ENCODE measurements at places on chromosomes 7 and 10.

- DNase-seq: no peak
Measured at GRCh38 chr7:25242678-25243077, 14.4 kb upstream of the NPVF start.

DNA sequence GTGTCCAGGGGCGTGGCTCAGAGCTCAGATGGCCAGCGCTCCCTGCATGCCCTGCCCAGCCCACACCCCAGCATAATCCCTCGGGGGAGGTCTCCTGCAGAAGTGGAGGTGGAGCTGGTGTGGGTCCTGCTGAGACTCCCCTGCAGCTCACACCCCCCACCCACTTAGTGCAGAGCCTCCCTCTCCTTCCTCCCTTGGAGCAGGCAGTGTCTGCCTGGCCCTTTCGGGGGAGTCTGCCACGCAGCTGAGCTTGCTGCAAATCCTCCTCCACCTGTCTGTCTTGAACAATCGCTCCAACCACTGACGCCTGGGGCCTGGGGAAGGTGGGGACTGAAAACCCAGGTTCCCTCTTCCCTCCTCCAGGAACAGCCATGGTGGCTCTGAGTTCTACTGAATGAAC lies 219.7 kb upstream of the PPP2R2D start:
- DNase-seq: no peak

DNA sequence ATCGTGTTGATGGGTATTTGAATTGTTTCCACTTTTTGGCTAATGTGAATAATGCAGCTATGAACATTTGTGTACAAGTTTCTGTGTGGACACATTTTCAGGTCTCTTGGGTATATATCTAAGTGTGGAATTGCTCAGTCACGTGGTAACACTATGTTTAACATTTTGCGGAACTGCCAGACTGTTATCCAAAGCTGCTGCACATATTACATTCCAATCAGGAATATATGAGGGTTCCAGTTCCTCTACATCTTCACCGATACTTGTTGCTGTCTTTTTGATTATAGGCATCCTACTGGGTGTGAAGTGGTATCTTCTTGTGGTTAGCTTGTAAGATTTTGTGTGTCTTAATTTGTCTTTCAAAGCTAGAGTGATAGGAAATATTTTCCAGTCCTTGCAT lies 6.8 kb downstream of the PTPN12 start:
- no peak for DNase-seq

GRCh38 chr10:102085336-102085735 lies 20.2 kb downstream of the HPS6 start:
- no peak for DNase-seq

GRCh38 chr7:131653418-131654248 lies 97.2 kb upstream of the PODXL start:
- no peak for DNase-seq

- DNase-seq: no peak
Measured at GRCh38 chr7:149409895-149410294, 51.0 kb downstream of the ZNF777 start.

DNA sequence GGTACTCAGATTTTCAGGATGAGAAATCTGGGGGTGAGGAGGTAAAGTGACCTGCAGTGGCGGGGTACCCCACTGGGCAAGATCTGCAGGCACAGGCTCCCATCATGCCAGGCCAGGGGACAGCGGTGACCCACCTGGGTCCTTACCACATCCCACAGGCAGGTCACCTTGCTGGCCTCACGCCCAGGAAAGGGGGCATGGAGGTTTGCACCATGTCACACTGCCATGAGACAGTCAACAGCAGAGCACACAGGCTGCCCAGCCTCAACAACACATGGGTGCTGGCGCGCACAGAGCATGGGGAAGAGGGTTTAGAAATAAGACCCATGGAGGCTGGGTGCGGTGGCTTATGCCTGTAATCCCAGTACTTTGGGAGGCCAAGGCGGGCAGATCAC lies 914 bp downstream of the PKD1L1 start:
- no peak for DNase-seq

GRCh38 chr7:140653319-140654108 lies 12.9 kb upstream of the DENND2A start:
- no peak for DNase-seq

DNA sequence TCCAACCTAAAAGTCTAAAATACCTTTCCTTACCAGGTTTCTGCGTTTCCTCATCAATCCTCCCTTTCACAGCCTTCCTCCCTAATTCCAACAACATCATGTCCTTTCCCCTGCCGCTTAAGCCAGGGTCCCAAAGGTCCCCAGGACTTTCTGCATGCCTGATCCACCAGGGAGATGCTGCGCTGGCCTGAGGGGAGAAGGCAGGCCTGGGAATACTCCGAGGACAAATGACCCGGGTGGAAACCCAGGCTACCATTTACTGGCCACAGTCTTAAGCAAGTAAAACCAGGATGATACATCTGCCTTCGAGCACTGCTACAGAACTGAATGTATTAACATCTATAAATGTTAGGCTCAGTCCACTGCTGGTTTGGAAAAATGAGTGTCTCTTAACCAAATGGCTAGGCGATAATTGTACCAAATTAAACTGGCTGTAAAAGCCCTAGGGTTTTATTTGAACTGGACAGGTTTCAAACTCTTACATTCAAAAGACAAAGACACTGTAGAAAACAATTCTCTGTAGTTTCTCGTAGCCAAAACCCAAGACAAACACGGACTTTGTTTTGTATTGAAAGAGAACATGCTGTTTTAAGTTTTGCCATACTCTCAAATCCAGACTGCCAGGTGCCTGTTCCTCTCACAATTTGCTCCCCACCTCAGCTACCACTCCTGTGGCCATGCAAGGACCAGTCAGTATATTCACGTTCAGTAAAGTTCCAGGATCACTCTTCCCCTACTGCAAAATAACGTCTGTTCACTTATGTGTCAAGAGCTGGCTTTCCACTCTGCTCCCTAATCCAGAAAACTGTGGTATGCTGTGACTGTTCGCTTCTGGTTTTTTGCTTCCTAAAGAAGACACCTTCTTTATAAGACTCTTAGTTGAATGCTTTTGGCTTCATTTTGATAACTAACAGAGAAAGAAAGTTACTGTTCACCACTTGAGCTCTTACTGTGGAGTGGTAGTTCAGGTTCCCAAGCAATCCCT lies 145.7 kb downstream of the RNF216 start:
- DNase-seq: no peak

GRCh38 chr7:149226840-149227494 lies 12.5 kb upstream of the ZNF212 start:
- no peak for DNase-seq

GRCh38 chr7:44348851-44349781 lies 23.7 kb upstream of the CAMK2B start:
- DNase-seq: no peak

GRCh38 chr7:52473756-52474155 lies 561.7 kb upstream of the POM121L12 start:
- no peak for DNase-seq

GRCh38 chr10:119238577-119238976 lies 31.2 kb downstream of the GRK5 start:
- no peak for DNase-seq

DNA sequence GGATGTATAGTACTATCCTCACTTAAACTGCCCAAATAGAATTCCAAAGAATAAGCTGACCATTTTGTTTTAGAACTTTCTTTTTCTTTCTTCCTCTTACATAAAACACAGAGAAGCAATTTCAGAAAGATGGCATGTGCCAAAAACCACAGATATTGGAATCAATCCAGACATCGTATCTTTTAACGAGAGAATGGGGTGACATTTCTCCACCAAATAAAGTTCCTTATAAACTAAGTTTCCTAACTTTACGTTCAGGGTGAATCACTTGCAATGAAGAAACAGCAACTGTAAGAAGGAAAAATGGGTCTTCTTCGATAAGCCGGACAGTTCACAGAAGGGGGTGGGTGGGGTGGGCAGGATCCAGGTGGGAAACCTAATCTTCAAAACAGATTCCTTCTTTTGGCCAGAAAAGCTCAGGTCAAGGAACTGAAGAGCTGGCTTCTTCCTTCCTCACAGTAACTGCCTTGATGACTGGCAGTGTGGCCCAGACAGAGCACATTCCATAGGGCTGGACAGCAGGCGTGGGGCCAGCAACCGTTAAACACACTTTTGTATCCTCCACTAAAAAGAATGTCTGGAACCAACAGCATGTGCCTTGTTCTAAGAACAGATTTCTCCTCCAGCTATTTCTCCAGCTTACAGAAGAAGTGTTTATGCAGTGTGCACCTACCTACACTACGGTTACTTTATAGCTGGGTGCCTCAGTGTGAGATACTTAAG lies 31.5 kb downstream of the CREB3L2 start:
- DNase-seq: no peak

GRCh38 chr7:139094596-139094995 lies 14.9 kb downstream of the ZC3HAV1 start:
- no peak for DNase-seq

GRCh38 chr7:155590215-155591018 lies 44.1 kb upstream of the CNPY1 start:
- DNase-seq: no peak

GRCh38 chr10:5013385-5013784 lies 9.7 kb upstream of the AKR1C2 start:
- DNase-seq: no peak

DNA sequence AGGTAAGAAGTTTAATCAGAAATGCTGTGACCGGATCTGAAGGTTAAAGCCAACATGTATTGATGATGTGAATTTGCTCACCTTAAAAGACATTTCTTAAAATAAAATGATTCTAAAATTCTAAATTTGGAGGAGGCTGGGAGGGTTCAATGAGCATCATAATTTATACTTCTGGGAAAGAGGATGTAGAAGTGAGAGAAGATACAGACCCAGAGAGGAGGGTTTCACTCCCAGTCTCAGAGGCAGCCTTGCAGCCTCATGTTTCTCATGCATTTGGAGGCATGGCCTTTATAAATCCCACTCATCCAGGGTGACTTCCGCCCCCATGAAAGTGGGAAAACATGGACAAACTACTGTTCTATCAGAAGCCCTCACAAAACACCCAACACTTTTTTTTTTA lies 305.6 kb upstream of the PITRM1 start:
- DNase-seq: no peak

DNA sequence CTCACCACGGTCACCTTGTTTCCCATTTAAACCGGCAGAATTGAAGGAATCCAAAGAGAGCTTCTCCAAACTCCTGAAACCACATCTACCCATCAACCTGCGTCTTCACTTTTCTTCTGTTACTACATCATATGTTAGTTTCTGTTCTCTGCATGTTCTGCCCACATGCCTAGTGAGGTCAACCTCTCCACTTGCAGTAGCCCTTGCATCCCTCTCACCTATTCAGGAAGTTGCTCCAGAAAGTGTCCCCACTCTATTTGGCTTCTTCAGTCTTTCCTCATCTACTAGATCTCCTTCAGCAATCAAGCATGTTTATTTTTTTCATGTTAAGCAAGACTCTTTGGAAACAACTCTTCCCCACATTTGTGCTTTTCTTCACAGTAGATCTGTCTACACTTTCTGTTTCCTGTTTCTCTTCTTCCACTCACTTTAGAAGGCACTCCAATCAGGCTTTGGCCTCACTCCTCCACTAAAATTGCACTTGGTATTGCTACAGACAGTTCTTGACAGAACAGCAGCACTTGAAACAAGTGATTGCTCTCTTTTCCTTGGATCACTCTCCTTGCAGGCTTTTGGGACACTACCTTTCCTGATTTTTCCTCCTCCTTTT lies 7.5 kb downstream of the SAMD9L start:
- no peak for DNase-seq

GRCh38 chr7:71430246-71430645 lies 298.3 kb downstream of the GALNT17 start:
- DNase-seq: no peak

- no peak for DNase-seq
Measured at GRCh38 chr10:30940256-30940655, 91.4 kb downstream of the ZNF438 start.
